ENCODE measurements at places on chromosomes 4 and X. TPM values are rescaled to one million over a fixed set of nuclear protein-coding genes. Genes with fewer than 3 reads are reported as not detected.

Gene STOX2
- total RNA-seq: not detected

Gene IQSEC2
- total RNA-seq: 0.53 TPM

Gene TMEM154
- total RNA-seq: 59.9 TPM

Gene CCDC149
- total RNA-seq: not detected

Gene MAGED4
- 5.1 TPM for total RNA-seq

Gene ZNF827
- 23.9 TPM for total RNA-seq

- H3K4me1 ChIP-seq: no peaks in the 10 kb centered on the region
- H3K27ac ChIP-seq: no peak overlapping the region
- DNase-seq: no peak
- H3K4me3 ChIP-seq: no peak overlapping the region
These were observed 526.3 kb upstream of the TECRL start for GRCh38 chr4:64935469-64936001.

DNA sequence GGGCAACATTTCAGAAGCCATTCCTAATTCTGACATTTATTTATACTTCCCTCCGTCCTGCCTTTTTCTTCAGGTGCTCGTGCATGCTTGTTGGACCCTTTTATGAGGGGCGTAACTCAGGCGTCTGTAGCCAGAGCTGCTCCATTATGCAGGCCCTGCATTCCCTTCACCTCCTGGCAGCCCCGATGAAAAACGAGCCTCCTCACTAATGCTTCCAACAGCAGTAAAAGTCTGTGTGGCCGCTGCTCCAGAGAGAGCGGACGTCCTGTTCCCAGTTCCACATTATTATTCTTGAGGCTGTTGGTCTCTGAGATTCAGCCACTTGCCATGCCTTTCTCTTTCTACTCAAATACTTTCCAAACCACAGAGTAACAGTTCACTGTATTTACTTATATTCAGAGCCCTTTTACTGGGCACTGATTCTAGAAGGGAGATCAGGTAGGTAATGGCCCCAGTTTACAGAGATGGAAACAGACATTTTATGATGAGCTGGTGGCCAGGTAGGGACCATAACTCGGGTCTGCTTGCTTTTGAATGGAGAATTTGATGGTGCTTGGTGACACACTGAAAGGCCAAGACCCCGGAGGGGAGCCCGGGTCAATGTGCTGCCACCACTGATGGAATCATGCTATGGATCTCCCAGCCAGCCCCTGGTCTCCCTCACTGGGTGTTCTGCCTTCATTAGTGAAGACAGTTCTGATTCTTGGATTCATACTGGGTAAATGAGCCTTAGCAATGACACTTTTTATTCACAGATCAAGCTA is 101.0 kb downstream of the GATB start:
- no peaks in the 10 kb centered on the region for H3K27me3 ChIP-seq
- DNase-seq: no peak
- H3K4me3 ChIP-seq: no peak overlapping the region
- no peak overlapping the region for H3K27ac ChIP-seq

GRCh38 chr4:90030953-90031352 is 96.2 kb upstream of the CCSER1 start:
- no peak overlapping the region for H3K27ac ChIP-seq
- peaks cover 2% of the 10 kb centered on the region for H3K36me3 ChIP-seq
- H3K4me1 ChIP-seq: peaks cover 29% of the 10 kb centered on the region
- H3K4me3 ChIP-seq: no peak overlapping the region

DNA sequence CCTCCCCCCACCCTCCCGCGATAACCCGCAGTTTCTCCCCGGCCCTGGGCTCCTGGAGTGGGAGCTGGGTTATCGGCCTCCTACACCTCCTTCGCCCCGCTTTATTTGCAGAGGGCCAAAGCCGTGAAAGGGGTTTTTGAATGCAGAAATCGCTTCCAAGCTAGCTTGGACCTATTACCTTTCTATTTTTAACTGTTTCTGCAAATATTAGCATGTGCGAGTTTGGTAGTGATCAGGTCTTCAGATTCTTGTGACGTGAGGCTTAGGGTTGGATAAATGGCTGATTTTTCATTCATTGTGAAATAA is 1.3 kb downstream of the USP9X start:
- H3K4me3 ChIP-seq: peak overlapping the region; percentile 90
- H3K27ac ChIP-seq: peak overlapping the region; percentile 84
- peaks cover 10% of the 10 kb centered on the region for H3K36me3 ChIP-seq
- H3K27me3 ChIP-seq: no peaks in the 10 kb centered on the region
- no peak for DNase-seq

GRCh38 chr4:40281913-40282312 is 53.2 kb upstream of the CHRNA9 start:
- H3K27ac ChIP-seq: no peak overlapping the region
- peaks cover 41% of the 10 kb centered on the region for H3K4me1 ChIP-seq
- H3K4me3 ChIP-seq: no peak overlapping the region
- DNase-seq: no peak
